ENCODE measurements at places on chromosomes 3 and 15.
A peak's percentile ranks its signal among the peaks of the same experiment; 100 is the strongest.

DNA sequence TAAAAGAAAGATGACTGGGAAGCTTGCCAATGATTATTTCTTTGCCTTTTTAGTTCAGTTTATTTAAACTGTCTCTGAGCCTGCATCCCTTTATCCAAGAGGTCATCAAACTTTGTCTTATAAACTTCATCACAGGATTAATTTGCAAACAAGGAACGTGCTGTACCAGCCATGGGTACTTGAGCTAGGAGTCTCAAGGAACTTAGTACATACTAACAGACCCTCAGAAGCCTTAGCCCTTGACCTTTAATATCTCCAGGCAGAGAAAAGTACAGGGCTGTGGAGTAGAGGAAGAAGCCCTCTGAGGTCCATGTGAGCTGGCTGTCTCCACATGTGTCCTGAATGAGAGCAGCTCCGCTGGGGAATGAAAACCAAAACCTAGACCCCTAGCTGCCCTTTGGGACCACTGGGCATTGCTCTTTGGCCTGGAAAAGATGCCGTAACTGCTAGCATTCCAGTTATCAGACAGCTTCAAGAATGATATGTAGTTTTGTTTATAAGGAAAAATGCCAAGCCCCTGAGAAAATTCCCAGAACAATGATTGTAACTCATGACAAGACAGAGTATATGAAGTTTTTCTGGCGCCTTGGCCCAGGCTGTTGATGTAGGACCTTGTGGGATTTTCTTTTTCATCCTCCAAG, 92.1 kb downstream of the ASB7 start:
- no peak for DNase-seq

GRCh38 chr15:60704129-60704528, 225.2 kb upstream of the ICE2 start:
- peak; percentile 39 for DNase-seq

DNA sequence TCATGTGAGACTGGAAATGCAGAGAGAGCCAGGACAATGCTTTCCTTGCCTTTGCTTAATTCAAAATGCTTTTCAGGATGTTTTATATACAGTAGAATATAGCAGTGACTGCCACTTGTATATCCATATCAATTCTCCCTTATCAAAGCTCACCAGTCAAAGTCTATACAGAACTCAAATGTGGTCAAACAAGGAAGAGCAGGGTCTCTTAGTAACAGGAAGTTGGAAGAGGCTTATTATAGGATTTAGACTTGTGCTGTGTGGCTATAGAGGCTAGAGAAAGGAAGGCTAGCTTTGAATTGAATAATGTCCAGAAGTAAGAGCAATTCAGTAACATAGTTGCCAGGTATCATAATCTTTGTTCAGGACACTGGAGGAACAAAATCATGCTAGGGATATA, 4.4 kb upstream of the SI start:
- no peak for DNase-seq

GRCh38 chr3:44511238-44511566, 33.7 kb upstream of the ZNF445 start:
- DNase-seq: no peak

DNA sequence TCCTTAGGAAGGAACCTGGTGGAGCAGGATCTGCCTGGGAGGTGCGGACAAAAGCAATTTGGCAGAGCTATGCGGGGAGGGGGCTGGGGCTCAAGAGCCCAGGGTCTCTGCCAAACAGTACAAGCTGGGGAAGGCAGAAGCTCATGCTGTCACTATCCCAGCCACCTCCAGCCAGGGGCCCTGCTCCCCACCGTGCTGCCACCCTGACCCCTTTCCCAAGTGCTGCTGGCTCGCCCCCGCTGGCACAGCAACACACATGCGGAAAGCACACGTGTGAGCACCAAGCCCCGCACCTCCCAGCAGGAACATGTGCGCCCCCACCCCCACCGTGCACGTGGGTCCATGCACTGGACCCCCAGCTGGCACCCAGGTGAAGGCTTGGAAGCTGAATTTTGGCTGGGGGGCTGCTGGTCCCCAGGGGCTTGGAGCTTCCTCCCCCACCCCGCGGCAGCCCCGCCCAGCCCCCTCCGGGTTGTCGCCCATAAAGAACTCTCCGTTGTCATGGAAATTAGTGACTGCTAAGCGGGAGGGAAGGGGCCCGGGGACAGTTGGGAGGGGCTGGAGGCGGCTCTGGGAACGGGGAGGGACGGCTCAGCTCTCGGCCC, 742 bp downstream of the CAMKV start:
- DNase-seq: no peak

DNA sequence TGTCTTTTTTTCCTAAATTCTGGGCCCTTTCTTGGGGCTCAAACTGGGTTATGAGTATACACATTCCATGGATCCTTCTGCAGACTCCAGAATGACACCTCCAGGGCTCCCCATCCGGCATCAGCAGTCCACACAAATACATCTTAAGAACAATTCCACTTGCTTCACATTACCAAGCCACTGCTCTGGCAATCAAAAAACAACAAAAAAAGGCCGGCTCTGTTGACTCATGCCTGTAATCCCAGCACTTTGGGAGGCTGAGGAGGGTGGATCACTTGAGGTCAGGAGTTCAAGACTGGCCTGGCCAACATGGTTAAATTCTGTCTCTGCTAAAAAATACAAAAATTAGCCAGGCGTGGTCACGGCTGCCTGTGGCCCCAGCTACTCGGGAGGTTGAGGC, 49.9 kb upstream of the LPP start:
- no peak for DNase-seq

- no peak for DNase-seq
Measured at GRCh38 chr3:59695860-59696259, 646.0 kb upstream of the CFAP20DC start.

DNA sequence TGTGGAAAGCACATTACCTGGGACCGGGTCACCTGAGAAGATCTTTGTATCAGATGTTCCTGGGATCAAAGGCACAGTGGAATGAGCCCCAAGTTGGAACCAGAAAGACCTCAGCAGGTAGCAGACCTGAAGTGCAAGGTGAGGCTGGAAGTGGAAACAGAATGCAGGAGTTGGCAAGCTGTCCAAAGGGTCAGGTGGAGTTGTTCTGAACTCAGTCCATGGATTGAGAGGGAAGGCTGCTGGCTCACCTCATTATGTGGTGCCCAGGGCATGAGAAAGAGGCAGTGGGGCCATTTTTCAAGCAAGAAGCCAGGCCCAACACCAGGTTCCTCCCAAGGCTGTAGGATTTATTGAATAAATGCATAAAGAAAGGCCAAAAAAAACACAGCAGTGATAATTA, 49.3 kb downstream of the TMEM266 start:
- DNase-seq: no peak

DNA sequence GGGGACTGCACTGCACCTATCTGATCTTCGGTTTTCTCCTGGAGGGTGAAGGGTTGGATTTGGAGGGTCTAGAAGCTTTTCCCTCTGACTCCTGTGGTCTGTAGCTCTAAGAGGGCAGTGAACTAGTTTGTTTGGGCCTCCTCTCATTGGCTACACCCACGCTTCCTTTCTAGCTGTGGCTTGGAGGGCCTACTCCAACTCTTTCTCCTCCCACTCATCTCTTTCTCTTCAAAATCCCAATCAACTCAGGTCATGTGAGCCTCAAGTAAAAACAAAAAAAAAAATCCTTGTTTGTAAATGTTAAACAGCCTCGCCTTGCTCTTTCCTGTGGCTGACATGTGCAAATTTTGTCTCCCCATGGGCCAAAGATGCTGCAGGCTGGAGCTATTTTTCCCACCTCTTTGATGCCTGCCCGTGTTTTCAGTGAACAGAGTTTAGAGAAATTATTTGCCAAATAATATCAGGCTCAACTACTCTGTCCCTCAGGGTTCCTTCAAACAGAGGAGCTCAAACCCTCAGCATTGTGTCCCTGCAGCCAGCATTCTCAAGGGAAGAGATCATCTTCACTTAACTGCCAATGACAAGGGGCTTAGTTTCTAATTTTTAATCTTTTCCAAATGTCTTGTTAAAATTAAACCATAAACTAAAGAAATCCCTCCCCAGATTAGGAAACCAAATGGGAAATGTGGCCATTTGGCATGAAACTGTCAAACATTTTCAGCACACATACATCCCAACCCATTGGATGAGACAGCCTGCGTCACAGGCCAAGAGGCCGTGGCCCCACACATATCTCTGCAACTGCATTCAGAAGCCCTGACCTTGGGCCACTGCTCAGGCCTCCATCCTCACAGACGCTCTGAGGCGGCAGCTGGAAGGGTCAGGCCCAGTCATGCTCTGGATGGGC, 114.8 kb upstream of the THBS1 start:
- no peak for DNase-seq

- DNase-seq: no peak
Measured at GRCh38 chr3:69865925-69866679, 126.8 kb downstream of the MITF start.

DNA sequence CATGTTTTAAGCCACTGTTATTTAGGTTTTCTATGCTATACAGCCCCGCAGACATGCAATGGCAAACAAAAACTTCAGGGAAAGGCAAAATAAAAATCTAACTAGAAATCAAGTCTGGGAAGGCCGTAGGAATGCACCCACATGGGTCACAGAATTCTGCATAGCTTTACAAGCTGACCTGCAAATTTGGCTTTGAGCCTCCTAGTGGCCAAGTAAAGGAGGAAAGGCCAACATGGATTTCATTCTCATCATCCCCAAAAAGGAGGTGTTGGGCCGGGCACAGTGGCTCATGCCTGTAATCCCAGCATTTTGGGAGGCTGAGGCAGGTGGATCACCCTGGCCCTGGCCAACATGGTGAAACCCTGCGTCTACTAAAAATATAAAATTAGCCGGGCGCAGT, 124.3 kb downstream of the FBLN2 start:
- no peak for DNase-seq

DNA sequence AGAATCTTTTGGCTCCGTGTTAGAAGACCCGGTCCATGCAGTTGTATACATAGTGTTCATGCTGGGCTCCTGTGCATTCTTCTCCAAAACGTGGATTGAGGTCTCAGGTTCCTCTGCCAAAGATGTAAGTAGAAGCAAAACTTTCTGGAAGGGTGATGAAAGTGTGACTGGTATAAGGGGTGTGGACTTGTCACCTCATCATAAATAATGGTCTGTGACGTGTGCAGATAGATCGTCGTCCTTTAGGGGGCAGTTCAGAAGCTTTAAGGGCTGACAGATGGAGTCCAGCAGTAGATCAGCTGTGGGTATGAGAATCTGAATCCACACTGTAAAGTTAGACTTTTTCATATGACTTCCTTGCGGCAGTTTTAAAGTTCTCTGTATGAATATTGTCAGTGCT, 15.3 kb downstream of the SEC61A1 start:
- DNase-seq: no peak

All from activated CD4-positive, alpha-beta T cell treated with anti-CD3 and anti-CD28 coated beads for 4 hours (primary cell).